NCI-H1048 (cell line): ENCODE measurements at places on chromosomes 5 and 9.

DNA sequence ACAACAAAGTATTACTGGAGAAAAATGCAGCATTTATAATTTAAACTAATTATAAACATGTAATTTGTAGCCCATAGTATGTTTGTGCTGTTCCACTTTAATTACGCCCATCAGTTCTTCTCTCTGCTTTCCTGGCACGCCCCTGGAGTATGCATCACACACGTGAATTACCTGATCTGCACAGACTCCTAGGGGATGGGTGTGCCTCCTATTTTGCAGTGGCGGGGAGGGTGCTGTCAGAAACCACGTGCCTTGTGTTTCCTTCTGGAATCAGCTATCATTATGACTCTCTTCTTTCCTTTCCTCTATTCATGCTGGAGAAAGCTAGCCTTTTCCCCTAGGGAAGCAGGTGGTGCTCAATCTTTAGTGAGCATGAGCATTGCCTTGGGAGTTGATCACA lies 43.3 kb downstream of the RPS23 start:
- no peak for DNase-seq

DNA sequence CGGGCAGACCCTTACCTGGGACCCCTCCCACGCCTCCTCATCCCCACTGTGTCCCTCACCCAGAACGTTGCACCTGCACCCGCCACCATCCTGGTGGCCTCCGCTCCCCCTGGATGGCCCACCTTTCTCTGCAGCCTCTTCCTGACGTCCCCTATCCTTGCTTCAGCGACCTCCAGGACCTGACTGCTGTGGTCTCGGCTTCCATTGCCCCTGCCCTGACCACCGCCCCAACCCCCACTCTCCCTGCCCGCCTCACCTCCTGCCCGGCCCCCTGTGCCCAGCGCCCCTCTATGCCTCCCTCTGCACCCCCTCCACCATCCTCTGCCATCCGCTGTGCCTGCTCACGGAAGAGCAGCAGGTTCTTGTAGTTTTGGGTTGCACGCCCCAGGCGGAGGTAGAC lies 2.2 kb downstream of the LCN10 start:
- DNase-seq = no peak

GRCh38 chr5:75189353-75189752 lies 47.3 kb downstream of the ANKRD31 start:
- no peak for DNase-seq

GRCh38 chr9:1256178-1256577 lies 206.0 kb downstream of the DMRT2 start:
- no peak for DNase-seq

DNA sequence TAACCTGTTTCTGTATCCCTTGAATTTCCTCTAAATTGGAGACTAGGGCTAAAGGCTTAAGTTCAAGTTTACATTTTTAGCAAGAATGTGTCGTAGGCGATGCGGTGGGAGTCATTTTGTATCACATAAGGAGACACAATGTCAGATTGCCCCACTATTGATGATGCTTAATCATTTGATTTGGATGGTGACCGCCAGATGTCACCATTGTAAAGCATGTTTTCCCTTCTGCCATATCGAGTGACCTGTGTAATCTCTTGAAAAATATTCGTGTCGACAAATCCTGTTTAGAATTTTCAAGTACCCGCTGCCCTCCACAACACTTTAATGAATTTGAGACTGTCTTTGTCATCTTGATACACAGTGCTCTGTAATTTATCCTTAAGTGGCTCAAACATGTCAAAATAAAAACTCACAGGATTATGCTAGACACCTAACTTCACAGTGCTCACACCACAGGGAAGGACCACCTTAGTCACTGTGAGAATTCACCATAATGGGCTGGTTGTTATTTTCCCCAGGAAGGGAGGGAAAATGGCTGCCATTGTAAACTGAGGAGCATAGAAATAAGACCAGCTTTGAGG lies 34.5 kb upstream of the SLC46A2 start:
- DNase-seq = no peak

GRCh38 chr5:173498739-173499470 lies 117.5 kb downstream of the BOD1 start:
- DNase-seq = no peak

GRCh38 chr5:160271396-160271795 lies 41.0 kb downstream of the CCNJL start:
- DNase-seq = no peak
